ENCODE measurements at places on chromosomes 1 and 21. TPM values are rescaled to one million over a fixed set of nuclear protein-coding genes. Genes with fewer than 3 reads are reported as not detected.

ELAPOR1 gene
- total RNA-seq: 0.33 TPM

OPTC gene
- not detected for total RNA-seq

CFH gene
- total RNA-seq: 95.7 TPM

ARHGEF16 gene
- 8.6 TPM for total RNA-seq

MFAP2 gene
- 267 TPM for total RNA-seq

SLC16A4 gene
- 5.2 TPM for total RNA-seq

LCE1E gene
- total RNA-seq: not detected
